ENCODE measurements at places on chromosomes 5 and 9.

DNA sequence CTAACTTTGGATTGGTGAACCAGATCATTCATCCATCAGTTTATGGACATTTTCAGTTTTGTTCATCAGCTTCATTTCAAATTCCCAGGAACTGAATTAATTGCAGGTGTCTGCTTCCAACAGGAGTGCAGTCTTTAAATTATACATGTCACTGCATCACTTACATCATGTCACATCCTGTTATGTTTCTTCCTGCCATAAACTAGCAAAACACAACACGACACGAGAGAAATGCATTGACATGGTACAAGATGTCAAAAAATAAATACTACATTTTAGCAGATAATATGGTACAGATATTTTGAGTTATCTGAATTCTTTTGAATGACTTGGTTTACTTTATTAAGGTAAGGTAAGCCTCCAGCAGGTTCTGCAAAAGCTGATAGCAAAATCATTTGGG, 415.5 kb downstream of the NR2F1-AS1 start:
- no peak for DNase-seq

GRCh38 chr5:65262096-65262495, 219.6 kb downstream of the ADAMTS6 start:
- DNase-seq, result peak; percentile 19

GRCh38 chr5:76986825-76987526, 34.1 kb downstream of the CRHBP start:
- no peak for DNase-seq

DNA sequence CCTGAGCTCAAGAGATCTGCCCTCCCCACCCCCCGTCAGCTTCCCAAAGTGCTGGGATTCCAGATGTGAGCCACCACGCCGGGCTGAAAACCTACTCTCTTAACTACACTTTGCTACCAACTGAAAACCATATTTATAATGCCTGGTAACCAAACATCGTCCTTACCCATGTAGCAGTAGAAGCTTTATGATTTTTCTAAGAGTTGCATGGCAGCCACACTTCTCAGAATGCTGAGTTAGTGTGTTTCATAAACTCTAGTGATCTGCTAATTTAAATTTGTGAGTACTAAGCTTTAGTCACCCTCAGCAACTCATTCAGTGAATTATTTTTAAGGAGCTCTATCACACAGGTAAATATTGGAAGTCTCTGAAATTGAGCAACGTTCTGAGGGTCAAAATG, 478.4 kb downstream of the KDM4C start:
- no peak for DNase-seq

GRCh38 chr5:115369430-115370144, 73.1 kb upstream of the CCDC112 start:
- DNase-seq, result no peak

DNA sequence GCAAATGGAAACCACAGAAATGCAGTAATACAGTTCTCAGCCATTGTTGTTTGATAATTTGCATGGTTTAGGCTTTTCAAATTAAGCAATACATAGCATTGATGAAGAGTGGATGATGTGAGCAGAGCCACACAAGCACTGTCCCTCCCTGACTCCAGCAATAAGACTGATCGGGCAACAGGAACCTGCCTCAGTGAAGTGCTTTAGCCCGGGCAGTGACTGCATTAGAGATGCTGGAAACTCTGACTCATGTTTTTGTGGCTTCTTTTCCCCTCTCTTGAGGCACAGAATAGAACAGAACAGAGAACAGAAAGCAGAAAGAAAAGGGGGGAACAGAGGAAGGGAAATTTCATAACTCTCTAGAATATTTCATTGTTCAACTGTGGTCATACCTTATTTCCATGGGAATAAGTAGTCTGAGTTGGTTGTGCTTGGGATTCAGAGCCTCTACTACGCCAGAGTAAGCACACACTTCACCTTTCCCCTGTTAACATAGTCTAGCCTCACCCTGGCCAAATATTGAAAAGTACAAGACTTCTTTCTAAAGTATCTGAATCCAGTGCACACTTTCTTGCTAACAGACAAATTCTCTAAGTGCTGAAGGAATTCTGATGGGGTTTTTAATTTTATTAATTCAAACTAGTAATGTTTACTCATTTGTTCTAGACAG, 164.8 kb upstream of the VCAN start:
- peak; percentile 92 for DNase-seq

GRCh38 chr5:137565450-137565849, 66.3 kb upstream of the SPOCK1 start:
- peak; percentile 90 for DNase-seq

- DNase-seq, result no peak
Observed at GRCh38 chr9:88006511-88007290, 32.4 kb upstream of the CDK20 start.

DNA sequence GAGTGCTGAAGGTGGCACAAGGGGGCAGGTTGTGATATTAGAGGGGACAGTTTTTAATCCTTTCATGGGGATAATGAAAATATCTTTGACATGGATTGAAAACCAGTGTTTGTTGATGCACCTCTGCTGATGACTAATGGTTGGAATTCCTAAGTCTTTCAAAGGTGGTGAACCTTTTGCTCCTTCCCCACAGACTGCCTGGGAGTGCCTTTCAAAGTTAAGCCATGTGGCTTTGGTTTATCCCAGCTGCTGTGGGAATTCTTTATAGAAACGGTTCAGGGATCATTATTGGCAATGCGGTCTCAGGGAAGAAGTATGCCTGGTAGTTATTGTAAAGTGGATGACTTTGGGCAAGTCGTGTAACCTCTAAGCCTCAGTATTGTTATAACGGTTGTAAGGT, 45.7 kb downstream of the PIP5K1B start:
- DNase-seq, result no peak

DNA sequence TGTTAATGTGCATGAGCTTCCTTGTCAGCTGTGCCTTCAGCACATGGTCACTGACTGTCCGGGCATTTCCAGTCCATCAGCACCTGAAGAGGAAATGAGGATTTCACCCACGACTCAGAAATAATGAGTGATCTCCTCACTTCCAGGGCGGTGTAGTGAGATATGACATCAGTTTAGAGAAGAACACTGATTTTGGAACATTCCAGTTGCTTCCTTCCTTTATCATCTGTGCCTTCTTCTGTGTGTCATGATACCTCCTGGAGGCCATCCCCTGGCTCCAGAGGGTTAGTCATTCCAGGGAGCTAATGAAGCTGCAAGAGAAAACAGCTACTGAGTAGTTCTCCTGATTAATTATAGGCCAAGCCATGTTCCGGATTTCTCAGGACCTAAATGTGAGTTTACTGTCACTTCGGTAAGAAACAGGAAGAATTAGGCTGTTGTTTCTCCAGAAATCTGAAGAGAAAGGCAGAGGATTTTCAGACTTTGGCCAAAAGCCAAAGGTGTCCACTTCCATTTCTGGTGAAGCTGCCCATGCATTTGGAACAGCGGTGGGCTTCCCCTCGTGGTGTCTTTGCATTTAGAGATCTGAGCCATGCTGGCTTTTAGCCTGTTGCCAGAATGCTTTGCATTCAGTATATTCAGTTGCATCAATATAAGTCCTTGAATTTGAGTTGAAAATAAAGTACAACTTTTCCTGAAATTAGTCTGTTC, 161.3 kb upstream of the OTULINL start:
- DNase-seq, result peak; percentile 49

- no peak for DNase-seq
Observed at GRCh38 chr5:9737265-9737664, 107.1 kb upstream of the TAS2R1 start.

DNA sequence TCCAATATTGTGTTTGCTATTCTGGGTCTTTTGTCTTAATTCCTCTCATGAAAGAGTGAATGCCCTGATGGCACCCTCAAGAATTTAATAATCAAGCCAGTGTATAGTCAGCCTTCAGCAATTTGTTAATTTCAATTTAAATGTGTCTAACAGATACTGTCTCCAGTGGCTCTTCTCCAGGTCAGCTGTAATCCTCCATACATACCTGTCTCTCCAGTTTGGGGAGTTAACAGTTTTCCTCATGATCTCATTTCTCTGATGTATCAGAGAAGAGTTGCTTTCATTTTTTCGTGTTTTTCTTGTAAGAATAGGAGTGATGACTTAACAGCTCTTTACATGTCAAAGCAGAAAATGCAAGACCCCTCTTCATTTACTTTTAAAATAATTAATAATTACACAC, 500.3 kb upstream of the RORB start:
- no peak for DNase-seq
